ENCODE measurements at places on chromosomes 3 and 15.

GRCh38 chr15:75098404-75098803 lies 75.0 kb downstream of the PPCDC start:
- DNase-seq = no peak

DNA sequence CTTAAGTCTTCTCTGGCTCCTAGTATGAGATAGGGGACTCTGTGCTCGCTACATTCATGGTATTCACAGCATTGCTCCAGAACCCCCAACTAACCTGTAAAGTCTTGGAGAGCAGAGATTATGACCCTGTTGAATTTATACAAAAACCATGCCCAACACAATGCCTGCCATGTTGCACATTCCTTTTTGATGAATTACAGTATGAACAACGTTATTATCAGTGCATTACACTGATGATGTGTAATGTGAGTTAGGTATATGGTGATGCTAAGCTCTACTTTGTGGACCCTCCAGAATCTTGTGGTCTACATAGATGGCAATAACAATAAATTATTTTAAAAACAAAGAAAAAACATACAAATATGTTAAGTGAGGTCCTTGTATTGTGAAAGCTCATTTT lies 64.3 kb downstream of the EOMES start:
- DNase-seq = no peak

- no peak for DNase-seq
These were observed 40.8 kb downstream of the MESD start for GRCh38 chr15:80948651-80949292.

GRCh38 chr15:25416693-25417092 lies 22.1 kb downstream of the UBE3A start:
- DNase-seq = no peak

GRCh38 chr3:18988614-18989229 lies 159.6 kb upstream of the KCNH8 start:
- DNase-seq = peak; percentile 82

- DNase-seq = no peak
These were observed 30.7 kb downstream of the DENND4A start for GRCh38 chr15:65761210-65761926.

- no peak for DNase-seq
These were observed 138.7 kb upstream of the TGFBR2 start for GRCh38 chr3:30467596-30468238.

DNA sequence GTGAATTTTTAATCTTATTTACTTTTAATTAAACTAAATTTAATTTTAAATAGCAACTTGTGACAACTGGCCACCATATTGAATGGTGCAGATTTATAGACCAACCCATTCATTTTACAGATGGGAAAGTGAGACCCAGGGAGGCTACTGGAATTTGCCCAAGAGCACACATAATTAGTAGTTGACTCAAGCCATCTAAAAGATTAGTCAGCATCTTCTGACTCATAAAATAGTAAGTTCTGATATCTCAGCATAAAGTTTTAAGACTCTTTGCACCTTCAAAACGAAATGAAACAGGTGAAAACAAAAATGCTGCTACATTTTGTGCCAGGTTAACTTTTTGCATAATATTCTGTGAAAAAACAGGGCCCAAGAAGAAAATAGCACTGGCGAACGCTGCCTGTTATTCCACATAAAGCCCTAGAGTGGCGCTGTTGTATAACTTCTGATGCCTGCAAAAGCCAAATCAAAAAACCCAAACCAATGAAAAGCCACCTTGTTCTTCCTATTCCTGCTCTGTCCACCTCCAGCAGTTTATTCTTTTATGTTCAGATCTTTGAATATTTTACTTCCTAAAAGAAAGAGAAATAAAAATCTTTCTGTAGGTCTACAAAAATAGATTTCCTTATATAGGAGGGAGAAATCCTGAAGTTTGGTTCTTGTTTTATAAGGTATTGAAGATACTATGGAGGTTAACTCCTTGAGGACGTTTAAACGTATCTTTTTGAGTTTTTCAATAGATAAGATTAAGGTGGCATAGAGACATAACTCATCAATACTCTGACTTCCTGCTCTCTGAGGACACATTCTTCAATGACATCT lies 62.8 kb downstream of the OTOL1 start:
- DNase-seq = peak; percentile 84

DNA sequence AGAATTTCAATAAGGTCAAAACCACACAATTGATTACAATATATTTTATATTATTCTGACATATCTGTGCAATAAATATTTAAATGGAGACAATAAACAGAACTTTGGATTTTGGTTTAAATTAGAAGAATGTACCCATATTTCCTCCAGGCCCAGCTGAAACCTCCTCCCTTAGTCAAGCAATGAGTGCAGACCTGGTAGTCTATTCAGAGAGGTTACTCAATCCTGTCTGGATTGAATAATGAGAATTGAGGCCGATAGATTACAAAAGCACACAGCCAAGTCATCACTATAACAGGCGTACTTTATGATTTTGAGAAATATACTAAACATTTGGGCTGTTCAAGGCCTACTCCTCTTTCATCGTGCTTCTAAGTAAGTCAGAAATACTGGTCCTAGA lies 114.5 kb upstream of the STRIT1 start:
- DNase-seq = no peak

DNA sequence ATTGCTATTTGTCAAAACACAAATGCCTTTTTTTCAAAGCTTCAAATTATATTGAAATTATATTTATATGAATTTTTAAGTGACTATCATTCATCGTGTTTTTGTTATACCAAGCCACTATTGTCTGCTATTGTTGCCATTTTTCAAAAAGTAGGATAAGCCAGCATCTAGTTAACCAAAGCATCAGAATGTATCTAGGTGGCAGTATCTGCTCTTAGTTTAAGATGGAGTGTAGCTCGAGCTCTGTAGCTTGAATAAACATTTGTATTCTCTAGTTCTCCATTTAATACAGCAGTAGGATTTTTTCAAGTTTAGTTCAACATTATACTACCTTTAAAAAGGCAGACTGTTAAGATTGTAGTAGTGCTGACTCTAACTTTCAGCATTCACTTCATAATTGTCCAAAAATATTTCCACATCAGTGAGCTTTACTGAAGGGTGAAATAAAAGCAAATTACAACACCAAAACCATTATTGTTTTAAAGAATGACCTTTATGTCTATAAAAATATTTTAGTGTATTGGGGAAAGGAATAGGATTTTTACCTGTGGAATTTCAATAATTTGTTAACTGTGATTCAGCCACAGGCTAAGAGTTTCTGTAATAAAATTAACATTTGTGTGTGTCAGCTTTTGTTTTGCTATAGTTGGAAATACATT lies 19.6 kb upstream of the C15orf61 start:
- DNase-seq = peak; percentile 65

DNA sequence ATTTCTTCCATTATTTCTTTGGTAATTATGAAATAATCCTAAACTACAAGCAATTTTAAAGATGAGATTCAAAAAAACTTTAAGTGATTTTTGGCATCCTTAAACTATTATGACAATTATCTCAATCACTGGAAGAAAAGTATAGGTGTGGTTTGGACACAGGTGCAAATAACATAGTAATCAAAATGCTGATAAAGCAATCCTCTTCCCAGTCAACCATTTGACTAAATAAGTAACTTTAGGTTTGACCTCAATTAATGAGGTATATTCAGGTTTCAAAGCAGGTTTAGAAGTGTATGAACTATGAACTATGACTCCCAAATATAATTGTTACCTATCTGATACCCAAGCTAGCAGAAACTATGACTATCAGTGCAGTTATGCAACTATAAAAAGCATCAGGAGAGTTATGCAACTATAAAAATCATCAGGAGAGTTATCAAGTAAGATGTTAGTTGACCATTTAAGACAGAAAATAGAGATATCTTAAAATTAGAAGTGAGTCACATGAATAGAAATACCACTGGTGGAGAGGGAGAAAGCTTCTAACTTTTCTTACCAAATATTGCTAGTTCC lies 8.9 kb upstream of the CNTN3 start:
- DNase-seq = no peak
